NCI-H69 (cell line): ENCODE measurements at places on chromosomes 12 and 14.

- no peak for DNase-seq
Measured at GRCh38 chr14:78631551-78631950, 461.4 kb downstream of the NRXN3 start.

DNA sequence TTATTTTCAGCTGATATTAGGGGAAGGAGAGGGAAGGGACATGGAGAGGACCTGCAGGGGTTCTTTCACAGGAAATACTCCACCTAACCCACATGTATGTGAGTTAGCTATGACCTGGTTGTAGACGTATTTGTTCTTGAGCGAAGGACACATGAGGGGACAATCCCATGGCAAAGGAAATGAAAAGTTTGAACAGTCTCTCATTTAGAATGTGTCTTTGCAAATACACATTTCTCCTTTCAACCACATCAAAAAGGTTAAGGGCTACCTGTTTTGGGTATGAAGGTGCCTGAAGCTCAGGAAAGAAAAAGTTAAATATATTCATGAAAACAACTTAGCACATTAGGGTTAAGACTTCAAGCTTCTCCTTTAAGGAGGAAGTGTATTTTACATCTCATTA lies 7.4 kb downstream of the PYGL start:
- no peak for DNase-seq

GRCh38 chr12:85392508-85392907 lies 112.5 kb downstream of the ALX1 start:
- no peak for DNase-seq

- DNase-seq, result no peak
Measured at GRCh38 chr14:104131968-104132732, 6.2 kb upstream of the KIF26A start.

GRCh38 chr12:66605293-66605692 lies 73.6 kb downstream of the GRIP1 start:
- DNase-seq, result no peak

GRCh38 chr14:71355324-71356201 lies 448.3 kb downstream of the PCNX1 start:
- DNase-seq, result peak; percentile 27

DNA sequence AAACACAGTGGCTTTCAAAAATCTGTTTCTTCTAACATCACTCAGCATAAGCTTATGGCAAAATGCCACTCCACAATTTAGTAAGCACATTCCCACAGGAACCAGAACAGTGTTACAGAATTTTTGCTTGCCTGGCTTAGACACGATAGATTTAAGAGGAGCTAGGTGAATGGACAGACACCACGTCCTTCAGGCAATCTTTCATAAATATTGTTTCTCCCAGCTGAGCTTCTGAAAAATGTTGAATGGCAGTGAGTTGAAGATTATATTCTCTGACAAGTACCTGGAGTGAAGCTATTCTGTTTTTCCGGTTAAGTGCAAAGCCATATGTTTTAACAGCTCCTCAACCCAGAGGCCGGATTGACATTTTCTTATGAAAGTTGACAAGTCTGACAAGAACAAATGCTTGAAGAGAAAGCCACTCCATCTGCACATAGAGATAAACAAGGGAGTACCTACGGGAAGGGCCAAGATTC lies 102.0 kb downstream of the FSCB start:
- DNase-seq, result peak; percentile 33

DNA sequence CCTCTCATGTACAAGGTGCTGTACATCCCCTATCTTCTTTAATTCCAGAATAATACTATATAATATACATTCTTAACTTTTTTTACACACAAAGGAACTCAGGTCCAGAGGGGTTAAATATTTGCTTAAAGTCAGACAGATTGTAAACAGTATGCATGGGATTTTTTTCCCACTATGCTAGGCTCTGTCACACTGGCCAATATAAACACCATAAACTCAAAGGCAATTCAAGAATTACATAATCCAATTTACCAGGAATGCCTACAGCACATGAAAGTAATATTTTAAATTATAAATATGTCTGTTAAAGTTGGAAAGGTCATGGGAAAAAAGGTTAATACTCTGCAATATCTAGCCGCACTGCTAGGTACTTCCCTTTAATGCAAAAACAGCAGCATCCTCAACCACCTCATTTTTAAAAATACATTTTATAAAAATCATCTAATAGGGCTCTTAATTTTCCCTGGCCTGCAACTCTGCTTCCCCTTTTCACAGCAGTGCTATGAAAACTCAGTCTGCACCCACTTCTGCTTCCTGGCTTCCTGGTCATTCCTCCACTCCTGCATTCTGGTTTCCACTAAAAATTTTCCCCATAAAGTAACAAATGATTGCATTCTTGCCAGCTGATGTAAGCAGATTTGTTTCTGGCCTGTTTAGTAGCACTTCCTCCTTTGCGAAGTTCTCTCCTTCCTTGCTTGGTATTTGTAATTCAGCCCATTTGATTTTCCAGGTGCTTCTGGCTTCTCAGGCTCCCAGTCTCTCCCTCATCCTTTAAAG lies 128.1 kb downstream of the ITPR2 start:
- DNase-seq, result no peak

DNA sequence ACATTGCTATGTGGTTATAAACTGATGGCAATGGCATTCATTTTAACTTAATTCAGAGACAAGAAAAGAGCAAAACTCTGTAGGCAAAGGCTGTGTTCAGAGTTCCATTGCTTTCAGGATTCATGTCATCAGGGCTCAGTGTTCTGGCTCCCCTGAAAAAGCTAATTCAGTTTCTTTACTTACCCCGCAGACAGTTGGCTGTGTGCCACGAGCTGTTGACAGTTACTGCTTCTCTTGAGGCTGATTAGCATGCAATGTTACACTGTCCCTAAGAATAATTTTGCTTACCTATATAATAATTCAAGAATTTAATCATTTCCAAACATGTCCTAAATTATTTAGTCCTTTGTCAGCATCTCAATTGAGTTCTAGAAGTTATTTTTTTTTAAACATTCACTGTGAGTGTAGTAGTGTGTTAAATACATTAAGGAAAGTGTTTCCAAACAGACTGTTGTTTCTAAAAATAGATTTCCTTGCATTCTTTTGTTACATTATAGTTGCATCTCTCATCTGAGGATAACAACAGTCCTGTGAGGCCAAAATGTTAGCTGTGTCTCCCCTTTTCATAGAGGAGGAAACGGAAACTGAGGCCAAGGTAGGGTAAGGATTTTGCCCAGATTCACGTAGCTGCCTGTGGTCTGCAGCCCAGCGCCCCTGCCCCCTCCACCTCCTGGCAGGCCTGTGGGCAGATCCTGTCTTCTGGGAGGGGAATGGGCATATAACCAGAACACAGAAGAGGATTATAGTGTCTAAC lies 98.6 kb downstream of the PELI2 start:
- DNase-seq, result peak; percentile 89

GRCh38 chr12:52081263-52081733 lies 1.8 kb downstream of the SMIM41 start:
- DNase-seq, result peak; percentile 90

GRCh38 chr12:120131116-120131515 lies 14.6 kb upstream of the RAB35 start:
- no peak for DNase-seq

DNA sequence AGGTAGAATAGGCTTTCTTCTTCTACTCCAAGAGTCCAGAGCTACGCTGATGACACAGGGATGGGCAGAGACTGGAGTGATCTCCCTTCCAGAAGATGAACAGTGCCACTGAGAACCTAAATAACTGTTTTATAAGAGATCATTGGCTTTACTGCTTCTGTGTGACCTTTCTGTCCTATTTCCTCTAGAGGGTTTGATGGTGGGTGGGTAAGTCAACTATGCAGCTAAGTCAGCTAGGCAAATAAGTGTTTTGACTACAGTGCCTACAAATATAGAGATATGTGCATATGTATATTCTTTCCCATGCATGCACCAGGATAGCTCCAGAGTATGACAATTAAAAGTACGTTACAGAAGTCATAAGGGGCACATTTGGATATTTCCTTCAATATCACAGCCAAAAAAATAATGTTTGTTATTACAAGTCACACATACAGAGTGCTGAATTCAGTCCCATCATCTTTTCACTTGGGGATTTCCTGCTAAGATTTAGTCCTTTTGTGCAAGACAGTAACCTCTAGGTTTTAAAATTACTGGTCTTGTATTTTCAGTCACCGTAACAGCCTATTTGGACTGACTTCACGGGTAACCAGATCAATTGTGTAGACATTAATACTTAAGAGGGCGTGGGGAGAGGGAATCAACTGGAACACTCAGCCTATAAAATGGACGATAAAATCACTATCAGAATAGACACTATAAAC lies 412.6 kb upstream of the SOX5 start:
- DNase-seq, result peak; percentile 40

DNA sequence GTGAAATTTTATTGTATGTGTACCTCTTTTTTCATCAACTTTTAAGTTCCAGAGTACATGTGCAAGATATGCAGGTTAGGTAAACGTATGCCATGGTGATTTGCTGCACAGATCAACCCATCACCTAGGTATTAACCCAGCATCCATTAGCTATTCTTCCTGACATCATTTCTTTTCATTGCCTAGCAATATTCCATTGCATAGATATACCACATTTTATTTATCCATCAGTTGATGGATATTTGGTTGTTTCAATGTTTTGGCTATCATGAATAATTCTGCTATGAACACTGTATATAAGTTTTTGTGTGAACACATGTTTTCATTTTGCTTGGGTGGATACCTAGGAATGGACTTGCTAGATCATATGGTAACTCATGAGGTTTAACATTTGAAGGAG lies 439.9 kb upstream of the SOX5 start:
- DNase-seq, result no peak

DNA sequence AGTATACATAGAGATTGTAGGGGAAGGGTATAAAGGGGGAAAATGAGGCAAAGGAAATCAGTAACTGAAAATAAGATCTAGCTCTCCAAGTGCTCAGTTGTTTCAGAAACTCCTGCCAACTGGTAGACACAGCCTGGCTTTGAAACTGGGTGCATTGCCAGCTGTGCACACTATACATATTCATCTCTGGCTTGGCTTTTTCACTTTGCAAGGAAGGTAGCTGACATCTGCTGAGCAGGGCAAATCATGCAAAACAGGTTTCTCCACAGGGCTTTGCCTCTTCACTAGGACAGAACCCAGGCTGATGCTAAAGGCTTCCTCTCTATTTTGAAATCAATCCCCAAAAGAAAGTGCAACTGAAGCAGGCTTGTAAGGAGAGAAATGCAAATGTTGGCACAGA lies 101.5 kb downstream of the HELB start:
- DNase-seq, result peak; percentile 10

DNA sequence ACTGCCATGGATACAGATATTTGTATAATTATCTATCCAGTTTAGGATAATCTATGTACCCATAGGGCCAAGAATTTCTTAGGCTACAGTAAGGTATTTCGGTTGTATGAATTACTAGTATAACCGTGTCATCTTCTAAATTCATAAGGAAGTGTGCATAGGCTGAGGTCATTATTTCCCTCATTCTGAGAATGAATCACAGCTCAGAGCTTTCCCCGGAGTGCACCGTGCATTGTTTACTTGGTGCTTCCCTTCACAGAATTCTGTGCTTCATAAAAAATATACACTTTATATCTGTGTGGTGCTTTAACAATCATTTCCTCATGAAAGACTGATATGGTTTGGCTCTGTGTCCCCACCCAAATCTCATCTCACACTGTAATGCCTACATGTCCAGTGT lies 514.1 kb downstream of the ETNK1 start:
- DNase-seq, result no peak

GRCh38 chr14:90539996-90540395 lies 143.2 kb downstream of the CALM1 start:
- DNase-seq, result no peak

GRCh38 chr12:13603953-13604352 lies 377.4 kb downstream of the GRIN2B start:
- DNase-seq, result no peak

DNA sequence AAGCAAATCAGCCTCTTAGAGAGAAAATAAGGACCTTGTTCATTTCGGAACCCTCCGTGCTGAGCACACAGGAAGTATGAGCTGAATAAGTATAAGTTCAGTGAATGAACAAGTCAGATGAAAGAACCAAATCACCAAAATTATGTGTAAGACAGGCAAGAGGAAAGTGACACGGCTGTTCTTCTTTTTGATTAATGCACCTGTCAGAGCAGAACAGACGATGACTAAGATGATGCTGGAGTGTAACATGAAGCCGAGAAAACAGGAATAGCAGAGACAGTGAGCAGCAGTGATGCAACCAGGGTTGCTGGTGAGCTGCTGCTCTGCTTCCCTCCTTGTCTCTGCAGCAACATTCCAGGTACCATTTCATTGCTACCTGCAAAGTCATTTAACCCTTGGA lies 861.1 kb downstream of the GALC start:
- peak; percentile 85 for DNase-seq

DNA sequence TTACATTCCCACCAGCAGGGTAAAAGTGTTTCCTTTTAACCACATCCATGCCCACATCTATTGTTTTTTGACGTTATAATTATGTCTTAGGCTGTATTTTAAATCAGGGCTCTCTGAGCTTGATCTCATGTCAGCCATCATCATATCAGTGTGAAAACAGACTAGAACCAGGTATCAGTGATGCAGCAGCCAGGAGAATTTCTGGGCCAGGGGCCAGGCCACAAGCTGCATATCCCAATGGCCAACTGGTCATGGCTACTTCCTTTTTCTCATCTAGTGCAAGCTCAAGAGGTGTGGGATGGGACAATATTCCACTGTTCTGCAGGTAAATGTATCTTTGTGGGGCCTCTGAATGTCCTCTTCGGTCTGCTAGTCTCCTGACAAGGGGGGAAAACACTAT lies 125.1 kb downstream of the CRADD start:
- no peak for DNase-seq

DNA sequence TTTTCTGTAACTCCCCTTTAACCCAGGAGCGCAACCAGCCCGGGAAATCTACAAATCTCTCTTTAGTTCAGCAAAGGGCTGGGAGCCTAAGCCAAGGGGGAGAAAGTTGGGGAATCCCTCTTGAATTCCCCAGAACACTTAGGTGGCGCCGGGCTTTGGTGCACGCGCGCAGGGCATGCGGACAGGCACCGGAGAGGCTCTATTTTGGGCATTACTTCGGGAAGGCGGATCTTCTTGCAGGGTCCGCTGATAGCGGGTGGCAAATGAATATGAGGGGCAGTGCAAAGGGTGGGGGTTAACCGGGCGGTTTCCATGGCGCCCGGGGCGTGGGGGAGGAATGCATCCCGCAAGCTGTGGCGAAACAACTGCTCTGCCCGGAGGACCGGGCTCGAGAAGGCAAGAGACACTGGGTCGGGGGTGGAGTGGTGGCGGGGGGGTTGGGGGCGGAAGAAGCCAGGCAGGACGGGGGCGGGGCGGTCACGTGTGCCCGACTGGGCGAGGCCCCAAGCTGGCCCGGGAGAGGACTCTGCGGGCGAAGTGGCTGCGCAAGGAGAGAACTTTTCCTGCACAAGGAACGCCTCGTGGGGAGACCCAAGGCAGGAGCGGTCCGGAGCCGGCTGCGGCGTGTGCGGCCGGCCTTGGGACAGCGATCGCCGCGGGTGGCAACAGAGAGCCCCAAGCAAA lies at the start of gene FLVCR2:
FLVCR2 (plus strand) TSS at position 519 of the 684 bp plus-strand sequence. CDS start 353 bp downstream, outside the sequence.
- DNase-seq, result peak; percentile 54

GRCh38 chr12:53383258-53383657 lies 3.3 kb downstream of the SP1 start:
- DNase-seq, result no peak

DNA sequence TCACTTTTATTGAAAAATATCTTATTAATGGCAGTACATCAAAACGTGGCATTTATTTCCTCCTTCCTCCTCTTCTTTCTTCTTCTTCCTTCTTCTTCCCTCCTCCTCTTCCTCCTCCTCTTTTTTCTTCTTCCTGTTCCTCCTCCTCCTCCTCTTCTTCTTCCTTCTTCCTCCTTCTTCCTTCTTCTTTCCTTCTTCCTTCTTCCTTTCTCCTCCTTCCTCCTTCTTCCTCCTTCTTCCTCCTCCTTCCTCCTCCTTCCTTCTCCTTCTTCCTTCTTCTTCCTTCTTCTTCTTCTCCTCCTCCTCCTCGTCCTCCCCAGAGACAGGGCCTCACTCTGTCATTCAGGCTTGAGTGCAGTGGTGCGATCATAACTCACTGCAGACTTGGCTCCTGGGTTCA lies 457.2 kb downstream of the AEBP2 start:
- DNase-seq, result no peak
